ENCODE measurements at places on chromosomes 2 and 18.

- DNase-seq, result no peak
Measured at GRCh38 chr18:77366067-77366719, 116.5 kb downstream of the GALR1 start.

DNA sequence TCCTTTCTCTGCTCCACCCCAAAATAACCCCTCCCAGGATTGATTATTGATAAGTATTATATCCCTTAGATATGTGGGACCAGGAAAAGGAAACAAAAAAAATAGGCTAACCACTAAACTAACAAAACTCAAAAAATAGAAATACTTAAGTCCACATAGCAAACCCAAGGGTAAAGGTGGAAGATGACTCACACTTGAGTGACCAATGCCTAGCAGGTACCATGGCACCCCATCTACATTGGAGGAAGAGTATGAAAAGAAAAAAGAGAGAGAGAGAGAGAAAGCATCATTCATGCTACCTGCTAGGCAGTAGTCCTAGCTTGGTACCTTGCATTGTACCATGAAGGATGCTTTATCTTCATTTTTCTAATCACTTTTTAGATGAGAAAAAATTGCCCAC, 6.3 kb downstream of the EXOC6B start:
- DNase-seq, result no peak

DNA sequence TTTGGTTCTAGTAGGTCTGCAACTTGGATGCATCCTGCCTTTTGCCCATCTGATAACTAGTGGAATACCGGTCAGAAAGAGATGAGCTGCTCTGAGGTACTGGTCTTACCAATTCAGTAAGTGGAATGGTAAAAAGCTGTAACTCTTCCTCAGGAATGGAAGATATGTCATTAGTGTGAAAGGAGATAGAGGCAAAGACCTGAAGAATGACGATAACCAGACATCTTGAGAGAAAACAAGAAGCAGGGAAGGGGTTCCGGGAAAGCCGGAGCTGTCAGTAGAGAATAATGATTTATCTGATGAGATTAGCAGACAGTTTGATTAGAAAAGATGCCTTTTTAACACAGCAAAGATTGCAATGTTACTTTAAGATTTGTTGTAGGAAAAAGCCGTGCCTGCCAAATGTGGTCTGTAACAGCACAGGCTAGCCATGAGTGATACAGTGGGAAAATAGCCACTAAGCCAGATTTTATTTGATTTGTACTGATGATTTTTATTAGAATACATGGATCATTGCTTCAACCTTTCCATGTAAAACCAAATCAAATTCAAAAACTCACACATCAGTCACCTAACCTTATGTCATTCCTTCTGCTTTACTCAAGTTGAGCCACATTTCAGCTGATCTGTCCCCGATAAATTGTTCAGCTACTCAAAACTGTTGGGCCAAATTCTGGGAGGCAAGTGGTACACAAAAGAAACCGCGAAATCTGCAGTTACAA, 110.0 kb downstream of the TCF4 start:
- no peak for DNase-seq

GRCh38 chr18:60149316-60149715, 223.3 kb downstream of the MC4R start:
- peak; percentile 21 for DNase-seq

- DNase-seq, result no peak
Measured at GRCh38 chr2:177723235-177723634, 330.7 kb downstream of the AGPS start.
